ENCODE measurements at places on chromosomes 4 and X.
A peak's percentile ranks its signal among the peaks of the same experiment; 100 is the strongest.

GRCh38 chrX:105636667-105637066, 185.7 kb upstream of the NRK start:
- peak; percentile 9 for DNase-seq

DNA sequence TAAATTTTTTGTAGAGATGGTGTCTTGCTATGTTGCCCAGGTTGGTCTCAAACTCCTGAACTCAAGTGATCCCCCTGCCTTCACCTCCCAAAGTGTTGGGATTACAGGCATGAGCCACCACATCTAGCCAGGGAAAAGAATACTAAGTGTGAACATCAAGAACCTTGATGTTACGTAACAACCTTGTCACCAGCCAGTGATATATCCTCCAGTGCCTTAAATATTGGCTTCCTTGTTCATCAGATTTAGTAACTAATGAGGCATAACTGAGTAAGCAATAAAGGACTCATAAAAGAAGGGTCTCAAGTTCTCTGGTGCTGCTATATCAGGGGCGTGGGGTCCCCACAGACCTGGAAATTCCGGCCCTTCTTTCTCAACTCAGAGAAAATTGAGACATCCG, 60.5 kb upstream of the ENPEP start:
- no peak for DNase-seq

GRCh38 chr4:76197971-76198410, 15.6 kb downstream of the SCARB2 start:
- peak; percentile 94 for DNase-seq

- DNase-seq: no peak
Observed at GRCh38 chr4:25811841-25812240, 50.9 kb downstream of the SEL1L3 start.

GRCh38 chr4:83109480-83110222, 4.9 kb downstream of the PLAC8 start:
- peak; percentile 13 for DNase-seq

DNA sequence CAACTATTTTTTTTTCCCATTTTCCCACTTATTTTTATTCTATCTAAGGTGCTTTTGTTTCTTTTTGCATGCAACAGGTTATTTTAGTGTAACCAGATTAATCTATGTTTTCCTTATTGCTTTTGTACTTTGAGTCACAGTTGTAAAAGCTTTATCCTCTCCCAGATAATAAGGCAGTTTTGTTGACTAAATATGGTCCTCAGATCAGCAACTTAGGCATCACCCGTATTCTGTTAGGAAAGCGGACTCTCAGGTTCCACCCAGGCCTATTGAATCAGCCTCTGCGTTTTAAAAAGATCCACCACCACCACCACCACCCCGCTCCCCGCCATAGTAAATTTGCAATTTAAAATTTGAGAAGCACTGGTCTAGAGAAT, 58.6 kb upstream of the USP9X start:
- DNase-seq: no peak

DNA sequence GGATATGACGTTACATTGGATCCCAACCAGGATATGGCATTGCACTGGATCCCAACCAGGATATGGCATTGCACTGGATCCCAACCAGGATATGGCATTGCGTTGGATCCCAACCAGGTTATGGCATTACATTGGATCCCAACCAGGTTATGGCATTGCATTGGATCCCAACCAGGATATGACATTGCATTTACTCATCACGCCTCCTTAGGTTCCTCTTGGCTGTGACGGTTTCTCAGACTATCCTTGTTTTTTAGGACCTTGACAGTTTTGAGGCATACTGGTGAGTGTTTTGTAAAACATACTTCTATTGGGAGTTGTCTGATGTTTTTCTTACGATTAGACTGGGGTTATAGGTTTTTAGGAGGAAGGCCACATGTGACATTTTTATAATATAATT, 5.4 kb upstream of the ACSL1 start:
- no peak for DNase-seq

- DNase-seq: peak; percentile 45
Observed at GRCh38 chr4:155795991-155796390, 37.2 kb downstream of the GUCY1B1 start.

DNA sequence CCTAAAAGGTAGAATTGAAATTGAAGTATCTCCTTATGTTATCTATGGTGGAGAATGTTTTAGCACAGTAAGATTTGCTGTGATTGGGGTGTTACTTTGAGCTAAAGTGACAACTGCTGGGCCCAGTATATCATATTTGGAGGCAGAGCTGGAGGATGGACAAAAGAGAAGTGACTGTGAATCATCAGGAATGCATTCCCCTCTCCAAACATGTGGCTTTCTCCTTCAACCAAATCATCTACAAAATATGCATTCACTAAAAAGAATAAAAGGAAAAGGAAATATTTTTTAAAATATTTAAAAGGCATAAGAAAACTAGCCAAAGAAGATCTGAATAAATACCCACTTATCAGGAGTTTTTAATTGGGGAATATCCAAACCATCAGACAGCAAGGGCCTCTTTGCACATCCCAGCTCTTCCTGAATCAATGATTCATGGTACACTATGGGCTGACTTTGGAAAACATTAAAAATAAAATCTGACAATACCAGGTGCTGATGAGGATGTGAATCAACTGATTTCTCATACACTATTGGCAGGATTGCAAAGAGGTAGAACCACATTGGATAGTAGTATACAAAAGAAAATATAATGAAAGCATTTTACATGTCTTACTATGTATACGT, 671.7 kb upstream of the NR3C2 start:
- no peak for DNase-seq

- no peak for DNase-seq
Observed at GRCh38 chr4:14478504-14478903, 523.8 kb upstream of the CPEB2 start.

- no peak for DNase-seq
Observed at GRCh38 chr4:81876106-81876505, 404.4 kb upstream of the RASGEF1B start.

DNA sequence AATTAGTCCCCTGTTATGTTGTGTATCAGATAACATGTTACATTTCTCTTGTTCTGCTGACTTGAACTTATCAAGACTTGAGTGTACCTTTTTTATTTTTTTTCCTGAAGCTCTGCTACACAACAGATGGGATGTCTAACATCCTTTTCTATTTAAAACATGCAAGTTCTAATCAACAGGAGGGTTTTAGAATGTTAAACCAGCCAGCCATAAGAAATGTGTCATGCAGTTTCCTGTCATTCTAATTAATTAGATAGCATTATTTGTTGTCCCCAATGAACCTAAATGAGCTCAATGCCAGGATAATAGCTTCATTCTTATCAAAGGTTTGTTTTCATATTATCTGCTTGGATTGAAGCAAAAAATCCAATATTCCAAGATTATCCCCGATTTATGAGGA, 958.2 kb downstream of the PCDH7 start:
- no peak for DNase-seq

GRCh38 chr4:123068081-123068480, 145.7 kb upstream of the NUDT6 start:
- no peak for DNase-seq

DNA sequence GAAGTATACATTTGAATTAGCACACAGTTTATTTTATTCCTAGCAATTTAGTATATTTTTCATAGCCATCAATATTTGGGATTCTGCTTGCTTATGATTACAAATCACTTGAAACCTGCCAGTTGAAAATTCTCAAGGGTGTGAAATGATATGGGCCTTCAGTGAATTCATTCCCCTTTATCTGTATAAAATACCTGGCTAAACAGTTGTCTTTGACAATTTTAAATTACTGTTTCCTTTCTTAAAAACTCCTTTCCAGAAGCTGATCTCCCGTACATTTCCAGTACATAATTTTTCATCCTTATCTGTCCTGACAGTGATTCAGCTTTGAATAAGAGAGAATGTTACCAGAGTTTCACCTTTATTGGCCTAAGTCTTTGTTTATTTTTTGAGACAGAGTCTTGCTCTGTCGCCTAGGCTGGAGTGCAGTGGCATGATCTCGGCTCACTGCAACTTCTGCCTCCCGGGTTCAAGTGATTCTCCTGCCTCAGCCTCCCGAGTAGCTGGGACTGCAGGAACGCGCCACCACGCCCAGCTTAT, 13.9 kb downstream of the ATP7A start:
- no peak for DNase-seq

DNA sequence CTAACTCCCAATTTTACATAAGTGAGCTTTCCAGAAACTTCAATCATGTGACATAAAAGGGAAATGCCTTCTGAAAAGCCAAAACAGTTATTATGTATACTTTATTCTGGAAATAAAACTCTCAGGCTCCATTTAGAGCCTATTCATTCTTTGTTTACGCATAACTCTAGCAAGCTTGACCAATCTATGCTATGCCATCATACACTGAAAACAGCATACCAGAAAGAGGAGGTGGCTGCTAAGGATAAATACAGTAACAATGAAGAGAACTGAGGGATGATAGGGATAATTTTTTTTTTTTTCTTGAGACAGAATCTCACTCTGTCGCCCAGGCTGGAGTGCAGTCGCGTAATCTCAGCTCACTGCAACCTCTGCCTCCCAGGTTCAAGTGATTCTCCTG, 24.4 kb downstream of the CDKL2 start:
- no peak for DNase-seq
